ENCODE measurements at places on chromosomes 3 and 15. TPM values are rescaled to one million over a fixed set of nuclear protein-coding genes. Genes with fewer than 3 reads are reported as not detected.

- DNase-seq: no peak
These were observed 175.4 kb downstream of the SUCNR1 start for GRCh38 chr3:152048831-152049230.

DNA sequence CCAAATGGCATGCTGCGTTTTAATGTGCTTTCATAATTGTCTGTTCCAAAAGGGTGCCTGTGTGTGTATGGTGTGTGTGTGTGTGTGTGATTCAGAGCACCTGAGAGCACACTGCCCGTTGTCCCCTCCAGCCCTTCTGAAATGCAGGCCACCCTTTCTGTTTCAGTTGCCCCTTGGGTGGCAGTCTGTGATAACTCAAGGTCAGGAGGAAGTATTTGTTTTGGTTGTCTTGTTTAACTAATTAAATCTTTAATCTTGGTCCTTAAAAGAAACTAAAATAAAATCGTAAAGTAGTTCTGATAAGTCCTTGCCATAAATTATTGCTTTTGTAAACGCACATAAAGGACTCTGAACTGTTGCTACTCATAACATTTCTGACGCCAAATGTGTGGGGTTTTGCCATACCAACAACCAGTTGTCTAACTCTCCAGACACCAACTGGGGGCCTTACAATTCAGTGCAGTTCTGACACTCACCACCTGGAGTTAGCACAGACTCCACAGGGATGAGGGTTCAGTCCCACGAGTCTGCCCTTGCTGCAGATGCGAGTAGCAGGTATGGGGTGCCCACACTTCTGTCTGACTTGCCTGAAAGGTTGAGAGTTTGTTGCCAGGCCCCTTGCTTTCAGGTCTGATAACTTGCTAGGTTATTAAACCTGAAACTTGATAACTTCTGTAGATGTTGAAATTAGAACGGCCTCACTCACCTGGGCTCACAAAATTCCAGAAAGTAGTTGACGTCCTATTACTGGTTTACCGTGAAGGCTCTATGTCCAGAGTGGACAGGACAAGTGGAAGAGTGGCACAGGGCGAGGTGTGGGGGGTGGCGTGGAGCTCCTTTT is 157.3 kb downstream of the IGF1R start:
- DNase-seq: no peak

DNA sequence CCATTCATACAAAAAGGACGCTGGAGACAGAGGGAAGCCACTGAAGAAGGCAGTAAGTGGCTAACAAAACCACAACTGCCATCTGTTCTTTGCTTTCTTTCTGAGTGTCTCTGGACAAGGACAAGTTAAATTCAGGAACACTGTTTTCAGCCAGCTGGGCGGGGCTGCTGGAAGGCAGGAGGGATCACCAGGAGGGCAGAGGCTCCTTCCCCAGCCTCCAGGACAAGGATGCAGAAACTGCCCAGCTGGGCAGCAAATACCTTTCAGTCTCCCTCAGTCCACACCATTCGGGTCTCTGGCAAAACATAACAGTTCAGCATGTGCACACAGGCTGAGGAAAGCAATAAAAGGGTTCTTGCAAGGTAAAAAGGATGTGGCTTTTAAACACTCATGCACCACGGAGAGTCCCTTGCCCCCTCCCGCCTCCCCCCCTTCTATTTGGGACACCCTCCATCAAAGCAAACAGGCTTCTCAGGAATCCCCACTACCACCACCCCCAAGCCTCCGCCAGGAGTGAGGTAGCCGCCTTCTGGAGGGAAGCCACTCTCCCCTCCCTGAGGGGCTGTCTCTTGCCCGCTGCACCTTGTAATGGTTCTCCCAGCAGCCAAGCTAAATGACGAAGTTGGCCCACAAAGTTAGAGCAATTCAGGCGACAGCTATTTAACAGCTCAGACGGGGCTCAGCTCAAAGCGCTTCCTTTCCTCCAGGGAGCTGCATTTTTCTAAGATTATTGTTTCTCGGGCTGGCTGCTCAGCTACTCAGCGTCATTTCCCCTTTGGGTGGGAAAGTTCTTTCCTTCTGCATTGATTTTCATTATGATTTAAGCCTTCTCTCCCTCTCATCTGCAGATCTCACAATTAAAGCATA is 3.8 kb downstream of the HEG1 start:
- DNase-seq: no peak

GRCh38 chr15:62740141-62741004 is 302.2 kb upstream of the TPM1 start:
- DNase-seq: no peak

DNA sequence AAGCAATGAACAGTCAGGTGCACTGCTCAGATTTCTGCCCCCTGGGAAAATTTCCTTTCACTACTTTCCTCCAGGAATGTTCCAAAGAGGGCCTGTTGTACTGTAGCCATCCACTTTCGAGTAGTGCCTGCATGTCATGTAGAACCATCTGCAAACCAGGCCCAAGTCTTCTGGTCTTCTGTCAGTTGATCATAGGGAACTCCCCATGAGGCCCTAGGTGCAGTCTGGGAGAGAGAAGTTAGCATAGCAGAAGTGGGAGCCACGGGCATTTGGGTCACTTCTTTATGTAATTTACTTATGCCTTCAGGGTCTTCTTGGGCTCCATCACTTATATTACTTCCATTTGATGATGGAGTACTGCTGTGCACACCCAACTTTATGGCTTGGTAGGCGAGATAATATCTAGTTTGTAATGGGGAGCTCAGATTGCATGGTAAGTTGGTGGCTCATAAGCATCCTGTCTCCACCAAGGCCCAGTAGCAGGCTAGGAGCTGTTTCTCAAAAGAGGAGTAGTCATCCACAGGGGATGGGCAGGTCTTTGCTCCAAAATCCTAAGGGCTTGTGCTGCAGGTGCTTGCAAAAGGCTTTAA is 151.4 kb downstream of the NFKBIZ start:
- no peak for DNase-seq

TM6SF1 gene
- 2.0 TPM for polyA plus RNA-seq

SKIC8 gene
- 108 TPM for polyA plus RNA-seq

ADAMTS9 gene
- 148 TPM for polyA plus RNA-seq
